Activated CD8-positive, alpha-beta T cell treated with anti-CD3 and anti-CD28 coated beads, Interleukin-2, amount 10 ng/mL, durations not matched to agents 7 days and 5 days (primary cell): ENCODE measurements at places on chromosomes 2 and 18.
A peak's percentile ranks its signal among the peaks of the same experiment; 100 is the strongest.

DNA sequence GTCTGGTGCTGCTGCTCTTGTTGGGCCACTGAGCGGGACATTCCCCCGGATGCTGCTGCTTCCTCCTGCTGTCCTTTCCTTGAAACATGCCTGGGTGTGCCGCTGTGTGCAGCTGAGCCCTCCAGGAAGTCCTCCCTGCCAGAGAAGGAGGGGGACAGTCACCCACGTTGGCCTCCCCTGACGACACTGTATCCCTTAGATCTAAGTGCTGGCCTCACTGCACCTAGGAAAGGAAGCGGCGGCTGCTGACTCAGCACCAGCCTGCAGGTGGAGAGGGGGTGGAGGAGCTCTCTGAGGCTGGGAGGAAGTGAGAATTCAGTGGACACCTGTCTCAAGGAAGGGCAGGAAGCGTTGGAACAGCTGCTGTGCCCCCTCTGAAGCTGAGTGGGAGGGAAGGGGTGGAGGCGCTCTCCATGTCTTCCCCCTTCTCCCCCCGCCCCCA is 239.8 kb downstream of the HAUS1 start:
- H3K27me3 ChIP-seq = peaks cover 4% of the 10 kb centered on the region
- H3K36me3 ChIP-seq = no peaks in the 10 kb centered on the region
- DNase-seq = peak; percentile 81

DNA sequence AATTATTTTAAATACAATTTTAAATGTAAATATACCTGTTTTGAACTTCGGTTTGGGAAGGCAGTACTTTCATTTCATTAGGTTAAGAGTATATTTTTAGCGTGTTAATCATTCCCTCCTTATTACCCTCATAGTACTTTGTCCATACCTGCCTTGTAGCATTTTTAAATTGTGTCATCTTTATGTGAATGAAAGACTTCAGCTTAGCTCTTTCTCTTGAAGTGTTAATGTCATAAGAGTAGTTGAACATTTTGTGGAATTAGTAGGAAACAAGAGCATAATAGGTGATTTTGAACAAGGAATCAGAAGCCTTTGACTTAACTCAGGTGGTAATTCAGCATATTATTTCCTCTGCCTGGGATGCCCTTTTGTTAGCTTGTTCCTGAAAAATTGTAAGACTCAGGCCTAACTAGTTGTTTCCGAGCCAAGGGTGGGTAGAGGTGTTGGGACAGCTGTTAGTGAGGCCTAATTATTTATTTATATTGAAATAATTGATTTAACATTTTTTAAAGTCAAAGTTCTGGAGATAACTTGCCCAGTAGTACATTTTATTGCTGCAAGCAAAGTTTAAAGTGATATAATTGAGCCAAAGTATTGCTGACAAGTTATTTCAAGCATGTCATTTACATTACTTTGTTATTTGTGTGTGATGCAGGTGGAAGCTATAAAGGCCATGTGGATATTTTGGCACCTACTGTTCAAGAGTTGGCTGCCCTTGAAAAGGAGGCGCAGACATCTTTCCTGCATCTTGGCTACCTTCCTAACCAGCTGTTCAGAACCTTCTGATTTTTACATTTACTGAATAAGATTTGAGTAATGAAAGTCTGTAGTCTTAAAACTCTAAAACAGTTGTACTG is 38.7 kb downstream of the DDX1 start:
- DNase-seq = no peak
- no peaks in the 10 kb centered on the region for H3K27me3 ChIP-seq
- H3K27ac ChIP-seq = no peak overlapping the region
- H3K36me3 ChIP-seq = peaks cover 57% of the 10 kb centered on the region
- H3K4me1 ChIP-seq = no peaks in the 10 kb centered on the region

DNA sequence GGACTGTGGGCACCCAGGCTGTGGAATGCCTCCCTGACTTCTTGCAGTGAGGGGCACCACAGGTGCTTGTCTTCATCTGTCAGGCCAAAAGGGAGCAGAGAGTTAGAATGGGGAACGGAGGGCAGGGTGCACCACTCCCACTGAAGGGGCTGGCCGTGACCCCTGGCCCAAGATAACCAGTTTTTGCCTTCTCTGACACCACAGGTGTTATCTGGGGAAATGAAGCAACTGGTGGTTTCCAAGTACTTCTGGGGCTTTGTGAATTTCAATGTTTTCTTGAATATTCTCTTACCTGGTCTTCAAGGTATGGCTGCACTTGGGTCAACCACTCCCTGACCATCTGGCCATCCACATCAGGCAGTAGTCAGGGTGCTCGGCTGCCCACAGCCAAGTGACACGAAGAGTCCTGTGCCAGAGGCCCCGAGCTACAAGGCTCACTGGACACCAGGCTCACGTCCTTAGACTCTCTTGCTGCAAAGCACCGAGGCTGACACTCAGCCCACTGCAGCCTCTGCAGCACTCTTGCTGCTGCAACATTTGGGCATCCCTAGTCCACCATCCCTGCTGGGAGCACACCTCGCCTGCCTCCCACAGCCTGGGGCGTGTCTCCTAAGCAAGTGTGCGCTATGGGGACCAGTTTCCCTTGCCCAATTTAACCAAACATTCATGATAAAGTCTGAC is 57.0 kb downstream of the FAM178B start:
- H3K27ac ChIP-seq = no peak overlapping the region
- no peak for DNase-seq
- peaks cover 13% of the 10 kb centered on the region for H3K4me1 ChIP-seq

- no peak overlapping the region for H3K27ac ChIP-seq
- H3K4me1 ChIP-seq = peaks cover 38% of the 10 kb centered on the region
- DNase-seq = no peak
- H3K27me3 ChIP-seq = no peaks in the 10 kb centered on the region
- H3K4me3 ChIP-seq = no peak overlapping the region
Measured at GRCh38 chr2:238433300-238433915, 6.7 kb downstream of the ASB1 start.

- H3K36me3 ChIP-seq = no peaks in the 10 kb centered on the region
- no peak overlapping the region for H3K27ac ChIP-seq
- no peaks in the 10 kb centered on the region for H3K27me3 ChIP-seq
- no peaks in the 10 kb centered on the region for H3K4me1 ChIP-seq
- no peak overlapping the region for H3K4me3 ChIP-seq
- DNase-seq = no peak
Measured at GRCh38 chr18:59861009-59861408, 38.8 kb upstream of the PMAIP1 start.

- H3K27ac ChIP-seq = peak overlapping the region; percentile 82
- DNase-seq = peak; percentile 66
- no peaks in the 10 kb centered on the region for H3K27me3 ChIP-seq
Measured at GRCh38 chr2:169828141-169828811, 1.0 kb downstream of the UBR3 start.

DNA sequence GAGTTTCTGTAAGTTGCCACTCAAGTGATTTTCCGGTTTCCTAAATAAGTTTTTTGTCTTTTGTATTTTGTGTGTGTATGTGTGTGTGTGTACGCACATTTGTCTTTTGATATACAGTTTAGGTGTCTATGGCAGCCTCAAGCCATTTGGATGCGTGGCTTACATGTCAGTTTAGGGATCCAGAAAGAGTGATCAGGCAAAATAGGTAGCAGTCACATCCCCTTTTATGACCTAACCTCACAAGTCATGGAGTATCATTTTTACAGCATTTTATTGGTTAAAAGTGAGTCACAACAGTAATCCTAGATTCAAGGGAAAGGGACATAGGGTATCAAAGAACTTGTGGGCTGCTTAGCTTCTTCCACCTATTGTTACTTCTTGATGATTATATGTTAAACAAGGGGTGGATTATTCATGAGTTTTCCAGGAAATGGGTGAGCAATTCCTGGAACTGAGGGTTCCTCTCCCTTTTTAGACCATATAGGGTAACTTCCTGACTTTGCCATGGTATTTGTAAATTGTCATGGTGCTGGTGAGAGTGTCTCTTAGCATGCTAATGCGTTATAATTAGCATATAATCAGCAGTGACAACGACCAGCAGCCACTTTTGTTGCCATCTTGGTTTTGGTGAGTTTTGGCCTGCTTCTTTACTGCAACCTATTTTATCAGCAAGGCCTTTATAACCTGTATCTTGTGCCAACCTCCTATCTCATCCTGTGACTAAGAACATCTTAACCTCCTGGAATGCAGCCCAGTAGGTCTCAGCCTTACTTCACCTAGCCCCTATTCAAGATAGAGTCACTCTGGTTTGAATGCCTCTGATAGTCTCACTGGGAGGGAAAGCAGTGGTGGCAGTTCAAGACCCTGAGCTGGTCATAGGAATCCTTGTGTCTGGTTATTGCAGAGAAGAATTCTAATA is 8.6 kb upstream of the SOCS6 start:
- no peak overlapping the region for H3K27ac ChIP-seq
- no peak for DNase-seq
- no peak overlapping the region for H3K4me3 ChIP-seq
- H3K4me1 ChIP-seq = no peaks in the 10 kb centered on the region

DNA sequence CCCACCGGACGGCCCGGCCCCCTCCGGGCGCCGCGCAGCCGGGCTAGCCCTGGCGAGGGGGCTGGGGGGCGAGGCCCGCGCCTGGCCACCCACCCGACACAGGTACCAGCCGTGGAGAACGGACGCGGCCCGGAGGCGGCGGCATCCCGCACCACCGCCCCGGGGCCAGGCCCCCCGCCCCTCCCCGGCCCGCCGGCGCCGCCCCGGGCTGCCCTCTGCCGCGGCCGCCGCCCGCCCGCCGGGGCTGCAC is 405 bp downstream of the SOS1 start:
- peaks cover 60% of the 10 kb centered on the region for H3K36me3 ChIP-seq
- H3K27ac ChIP-seq = no peak overlapping the region
- peaks cover 56% of the 10 kb centered on the region for H3K4me1 ChIP-seq
- DNase-seq = no peak
- no peak overlapping the region for H3K4me3 ChIP-seq

GRCh38 chr18:65942854-65943253 is 192.0 kb downstream of the CDH7 start:
- no peak overlapping the region for H3K4me3 ChIP-seq
- no peaks in the 10 kb centered on the region for H3K36me3 ChIP-seq
- H3K27ac ChIP-seq = no peak overlapping the region
- no peaks in the 10 kb centered on the region for H3K27me3 ChIP-seq
- no peaks in the 10 kb centered on the region for H3K4me1 ChIP-seq

GRCh38 chr2:197028230-197028629 is 101.7 kb upstream of the PGAP1 start:
- no peak for DNase-seq
- H3K4me3 ChIP-seq = no peak overlapping the region
- H3K4me1 ChIP-seq = peaks cover 27% of the 10 kb centered on the region
- H3K27ac ChIP-seq = no peak overlapping the region
- no peaks in the 10 kb centered on the region for H3K27me3 ChIP-seq

- no peak overlapping the region for H3K27ac ChIP-seq
- no peak for DNase-seq
- no peaks in the 10 kb centered on the region for H3K36me3 ChIP-seq
- H3K27me3 ChIP-seq = peaks cover 8% of the 10 kb centered on the region
- H3K4me1 ChIP-seq = no peaks in the 10 kb centered on the region
- no peak overlapping the region for H3K4me3 ChIP-seq
Measured at GRCh38 chr2:174919947-174920595, 85.1 kb downstream of the CHN1 start.

GRCh38 chr2:10395893-10396292 is 52.2 kb downstream of the ODC1 start:
- H3K27me3 ChIP-seq = no peaks in the 10 kb centered on the region
- peaks cover 23% of the 10 kb centered on the region for H3K36me3 ChIP-seq
- H3K4me1 ChIP-seq = peaks cover 18% of the 10 kb centered on the region
- H3K4me3 ChIP-seq = no peak overlapping the region

DNA sequence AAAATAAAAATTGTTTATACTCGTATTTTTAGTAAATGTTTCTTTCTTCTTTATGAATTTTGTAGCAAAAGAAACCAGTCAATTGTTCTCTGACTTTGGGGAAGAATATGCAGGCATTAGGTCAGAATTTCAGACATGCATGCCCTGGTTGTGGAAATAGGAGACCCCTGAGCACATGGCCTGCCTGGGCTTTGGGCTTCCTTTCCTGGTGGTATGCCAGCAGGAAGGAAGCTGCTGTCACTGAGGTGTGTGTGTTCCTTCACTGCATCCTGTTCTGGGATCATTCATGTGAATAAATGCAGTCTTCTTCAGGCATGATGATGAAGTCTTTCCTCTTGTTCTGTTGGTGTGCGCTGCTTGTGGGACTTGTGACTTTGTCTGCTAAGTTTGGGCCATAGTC is 920.2 kb upstream of the VRK2 start:
- H3K27me3 ChIP-seq = no peaks in the 10 kb centered on the region
- H3K27ac ChIP-seq = no peak overlapping the region
- H3K4me3 ChIP-seq = no peak overlapping the region
- no peaks in the 10 kb centered on the region for H3K36me3 ChIP-seq

DNA sequence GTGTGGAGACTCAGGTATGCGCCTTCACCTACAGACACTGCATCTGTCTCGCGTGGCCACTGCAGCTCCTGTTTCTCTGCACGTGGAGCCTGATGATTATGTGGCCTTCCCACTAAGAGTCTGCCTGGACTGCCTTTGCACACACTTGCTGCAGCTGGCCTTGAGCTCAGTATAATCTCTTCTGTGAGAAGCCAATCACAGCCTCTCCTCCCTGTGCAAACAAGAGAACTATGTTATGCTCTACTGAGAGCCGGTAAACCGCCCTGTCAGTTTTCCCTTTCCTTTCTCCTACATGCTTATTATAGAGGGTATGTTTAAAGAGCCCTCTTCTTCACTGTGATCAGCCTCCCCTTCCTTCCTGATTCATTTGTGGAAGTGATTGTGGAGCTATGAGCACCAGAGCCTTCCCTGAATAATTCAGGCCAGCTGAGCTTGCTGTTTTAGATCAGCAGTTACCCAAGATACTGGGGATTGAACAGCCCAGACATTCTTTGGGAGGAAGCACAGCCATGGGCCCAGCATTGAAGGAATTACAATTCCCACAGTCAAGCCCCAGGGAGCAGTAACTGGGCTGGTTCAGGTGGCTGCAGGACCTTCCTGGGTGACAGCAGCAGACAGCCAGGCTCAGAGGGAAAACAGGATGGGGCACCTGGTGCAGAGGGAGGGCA is 3.7 kb upstream of the TGFA start:
- H3K27ac ChIP-seq = no peak overlapping the region
- H3K4me1 ChIP-seq = peaks cover 21% of the 10 kb centered on the region
- no peak overlapping the region for H3K4me3 ChIP-seq
- H3K27me3 ChIP-seq = peaks cover 49% of the 10 kb centered on the region
- DNase-seq = no peak

DNA sequence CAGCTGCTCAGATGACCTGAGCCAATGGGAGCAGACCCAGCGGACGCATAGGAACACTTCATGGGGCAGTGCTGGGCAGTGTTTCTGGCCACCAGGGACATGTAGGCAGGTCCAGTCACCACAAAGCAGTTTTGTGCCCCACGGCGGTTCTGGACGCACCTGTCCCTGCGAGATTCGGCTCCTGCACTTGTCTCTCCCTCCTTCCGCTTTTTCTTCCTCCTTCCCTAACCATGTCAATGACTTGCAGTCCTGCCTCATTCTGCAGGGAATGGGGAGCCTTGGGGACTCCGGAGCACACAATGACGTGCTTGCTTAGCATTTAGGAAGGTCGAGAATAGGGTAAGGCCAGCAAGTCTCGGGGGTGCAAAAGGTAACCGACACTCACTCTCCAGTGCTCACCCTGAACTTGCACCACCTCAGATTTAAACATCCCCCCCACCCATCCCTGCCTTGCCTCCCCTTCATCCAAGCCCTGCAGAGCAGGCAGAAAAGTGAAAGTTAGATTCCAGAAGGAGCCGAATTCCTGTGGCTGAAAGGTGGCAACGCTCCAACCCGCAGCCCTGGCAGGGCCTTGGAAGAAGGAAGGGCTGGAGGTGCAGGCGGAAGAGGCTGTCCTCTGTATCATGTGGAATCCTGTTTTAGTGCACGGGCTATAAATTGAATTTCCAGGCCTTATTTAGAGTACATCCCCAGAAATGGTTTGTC is 40.5 kb upstream of the ATG16L1 start:
- no peak for DNase-seq
- peaks cover 20% of the 10 kb centered on the region for H3K4me1 ChIP-seq
- no peak overlapping the region for H3K4me3 ChIP-seq
- peaks cover 26% of the 10 kb centered on the region for H3K36me3 ChIP-seq
- no peaks in the 10 kb centered on the region for H3K27me3 ChIP-seq
